ENCODE measurements at places on chromosomes 1 and 21. TPM values are rescaled to one million over a fixed set of nuclear protein-coding genes. Genes with fewer than 3 reads are reported as not detected.

TRNP1 gene
- 19.1 TPM for total RNA-seq

OR2T29 gene
- total RNA-seq: not detected

MTARC1 gene
- total RNA-seq: 4.3 TPM

BSND gene
- not detected for total RNA-seq

CD247 gene
- 0.16 TPM for total RNA-seq

TP73 gene
- total RNA-seq: 0.18 TPM

Measured in fibroblast of the aortic adventitia (primary cell).